WERI-Rb-1 (cell line): ENCODE measurements at places on chromosomes 1 and 21.

DNA sequence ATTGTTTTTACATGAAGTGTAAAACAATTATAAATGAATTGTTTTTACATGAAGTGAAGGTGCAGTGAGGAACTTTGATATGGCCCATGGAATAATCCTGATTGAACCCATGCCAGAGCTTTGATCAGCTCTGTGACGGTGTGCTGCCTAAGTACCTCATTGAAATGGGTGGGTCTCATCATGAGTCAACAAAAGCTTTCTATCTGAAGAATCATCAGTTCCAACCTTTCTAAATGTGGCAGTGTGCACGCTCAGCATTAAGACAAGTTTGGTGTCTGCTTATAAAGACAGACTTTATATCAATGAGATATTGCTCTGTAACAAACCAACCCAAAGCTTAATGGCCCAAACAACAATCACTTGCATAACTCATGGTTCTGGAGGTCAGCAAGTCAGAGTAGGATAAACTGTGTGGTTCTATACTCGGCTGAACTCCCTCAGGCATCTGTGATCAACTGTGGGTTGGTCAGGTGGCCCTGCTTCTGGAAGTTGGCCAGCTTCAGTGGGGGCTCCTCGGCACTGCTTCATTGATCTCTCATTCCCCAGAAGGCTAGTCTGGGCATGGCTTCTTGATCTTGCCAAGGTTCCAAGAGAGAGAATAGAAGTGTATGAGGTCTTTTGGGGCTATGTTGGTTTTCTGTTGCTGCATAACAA lies 258.0 kb downstream of the LTN1 start:
- DNase-seq = no peak

DNA sequence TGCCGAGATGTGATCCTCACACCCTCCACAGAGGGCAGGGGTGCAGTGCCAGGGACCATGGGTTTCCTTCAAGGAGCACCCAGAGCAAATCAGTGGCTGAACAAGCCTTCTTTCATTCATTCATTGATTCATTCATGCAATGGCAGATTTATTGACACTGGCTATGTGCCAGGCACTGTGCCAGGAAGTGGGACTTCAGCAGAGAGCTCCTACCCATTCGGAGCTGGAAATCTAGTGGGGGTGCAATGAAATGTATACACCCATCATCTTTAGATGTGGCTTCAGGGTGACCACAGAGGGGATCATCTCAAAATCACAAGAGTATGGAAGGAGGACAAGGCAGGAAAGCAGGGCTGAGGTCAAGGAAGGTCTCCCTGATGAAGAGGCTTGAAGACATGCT lies 18.9 kb downstream of the SLC6A9 start:
- no peak for DNase-seq

- DNase-seq = no peak
Observed at GRCh38 chr1:166876540-166876838, 425 bp upstream of the TADA1 start.

GRCh38 chr1:229643996-229644745 lies 18.1 kb downstream of the URB2 start:
- no peak for DNase-seq

GRCh38 chr1:205497351-205497750 lies 7.1 kb upstream of the CDK18 start:
- no peak for DNase-seq

DNA sequence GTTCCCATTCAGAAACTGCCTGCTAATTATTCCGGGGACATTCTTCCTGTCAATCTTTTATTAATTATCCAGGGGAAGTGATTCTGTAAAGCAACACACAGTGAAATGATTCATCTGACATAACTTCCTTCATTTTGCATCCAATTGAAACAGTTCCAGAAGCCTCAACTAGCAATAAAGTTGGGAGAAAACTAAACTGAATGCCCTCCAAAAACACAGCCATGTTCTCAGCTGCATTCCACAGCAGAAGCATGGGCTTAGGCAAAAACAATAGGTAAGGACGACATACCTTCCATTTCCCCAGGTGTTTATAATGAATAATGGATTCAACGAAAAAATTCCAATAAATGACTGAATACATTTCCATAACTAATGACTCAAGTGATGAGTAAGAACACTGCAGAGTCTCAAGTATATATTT lies 36.9 kb upstream of the TARBP1 start:
- no peak for DNase-seq

GRCh38 chr1:167935216-167936067 lies 1.0 kb upstream of the DCAF6 start:
- DNase-seq = peak; percentile 8

GRCh38 chr1:2474104-2474844 lies 1.8 kb upstream of the PLCH2 start:
- DNase-seq = peak; percentile 83

GRCh38 chr21:38246511-38246910 lies 10.3 kb upstream of the KCNJ15 start:
- DNase-seq = no peak

DNA sequence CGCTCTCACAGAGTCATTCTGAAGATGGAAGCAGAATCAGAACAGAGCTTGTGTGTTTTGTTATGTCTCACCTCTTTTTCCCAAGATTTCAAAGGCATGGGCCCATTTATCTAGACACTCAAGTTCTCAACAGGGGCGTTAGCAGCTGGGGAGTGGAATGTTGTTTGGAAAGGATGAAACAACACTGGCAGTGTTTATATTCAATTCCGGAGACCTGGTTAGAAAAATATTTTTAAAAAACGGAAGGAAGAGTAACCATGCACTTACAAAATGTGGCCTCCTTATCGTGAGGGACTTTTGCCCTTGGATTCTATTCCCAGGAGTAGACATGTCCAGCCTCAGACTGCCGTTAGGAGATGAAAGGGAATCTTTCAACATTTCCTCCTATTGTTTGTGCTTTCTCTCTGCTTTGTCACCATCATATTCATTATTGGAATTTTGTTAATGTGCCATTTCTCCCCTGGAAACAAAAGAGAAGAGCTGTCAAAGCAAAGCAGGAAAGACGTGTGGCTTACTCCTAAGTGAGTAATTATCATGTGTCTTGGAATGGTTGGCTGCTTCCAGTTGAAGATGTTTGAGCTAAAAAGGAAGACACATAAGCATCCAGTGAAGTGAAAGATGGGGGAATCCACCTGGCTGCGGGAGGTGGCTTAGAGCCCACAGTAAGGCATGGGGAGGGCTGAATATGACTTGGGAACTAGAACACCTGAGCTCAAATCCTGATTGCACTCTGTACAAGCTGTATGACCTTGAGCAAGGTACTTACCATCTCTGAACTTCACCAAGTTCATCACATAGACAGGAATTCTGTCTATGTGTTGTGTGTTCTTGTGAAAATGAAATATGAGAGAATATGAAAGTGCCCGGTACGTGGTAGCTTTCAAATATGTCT lies 71.7 kb upstream of the JUN start:
- no peak for DNase-seq

DNA sequence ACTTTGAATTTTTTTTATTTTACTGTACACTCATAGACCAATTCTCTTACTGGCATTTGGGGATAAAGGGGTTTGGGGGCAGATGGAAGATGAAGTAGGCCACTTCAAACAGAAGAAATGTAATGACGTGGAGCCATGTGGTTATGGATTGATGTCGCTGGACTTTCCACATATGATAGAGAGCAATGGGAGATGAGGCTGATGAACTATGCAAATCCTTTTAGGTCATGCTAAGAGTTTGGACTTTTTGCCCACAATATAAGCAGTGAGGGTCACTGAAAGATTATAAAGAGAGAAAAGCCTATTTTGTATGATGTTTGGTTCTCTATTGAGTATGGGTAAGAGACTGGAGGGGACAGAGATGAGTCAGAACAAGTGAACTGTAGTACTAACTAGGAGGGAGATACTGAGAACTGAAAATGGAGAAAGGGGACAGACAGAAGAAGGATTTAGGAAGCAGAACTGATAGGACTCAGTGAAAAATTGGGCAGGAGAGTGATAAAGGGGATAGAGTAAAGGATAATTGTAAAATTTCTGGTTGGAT lies 9.2 kb downstream of the C1orf21 start:
- no peak for DNase-seq

DNA sequence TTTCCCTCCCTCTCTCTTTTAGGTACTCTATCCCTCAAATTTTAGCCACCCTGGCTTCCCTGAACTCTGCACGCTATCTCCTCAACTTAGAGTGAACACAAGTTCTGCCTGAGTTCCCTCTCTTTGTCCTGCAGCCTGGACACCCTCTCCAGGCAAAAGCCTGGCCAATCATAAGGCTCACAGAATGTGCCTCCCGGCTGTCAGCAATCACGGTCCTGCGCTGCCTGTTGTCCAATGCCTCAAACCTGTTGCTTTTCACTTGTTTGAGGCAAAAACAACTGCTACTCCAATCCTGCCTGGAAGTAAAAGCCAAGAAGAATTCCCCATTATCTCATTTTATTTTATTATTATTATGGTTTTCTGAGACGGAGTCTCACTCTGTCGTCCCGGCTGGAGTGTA lies 66.1 kb downstream of the LGR6 start:
- peak; percentile 8 for DNase-seq

- no peak for DNase-seq
Observed at GRCh38 chr1:14986168-14986567, 167.4 kb upstream of the TMEM51 start.

DNA sequence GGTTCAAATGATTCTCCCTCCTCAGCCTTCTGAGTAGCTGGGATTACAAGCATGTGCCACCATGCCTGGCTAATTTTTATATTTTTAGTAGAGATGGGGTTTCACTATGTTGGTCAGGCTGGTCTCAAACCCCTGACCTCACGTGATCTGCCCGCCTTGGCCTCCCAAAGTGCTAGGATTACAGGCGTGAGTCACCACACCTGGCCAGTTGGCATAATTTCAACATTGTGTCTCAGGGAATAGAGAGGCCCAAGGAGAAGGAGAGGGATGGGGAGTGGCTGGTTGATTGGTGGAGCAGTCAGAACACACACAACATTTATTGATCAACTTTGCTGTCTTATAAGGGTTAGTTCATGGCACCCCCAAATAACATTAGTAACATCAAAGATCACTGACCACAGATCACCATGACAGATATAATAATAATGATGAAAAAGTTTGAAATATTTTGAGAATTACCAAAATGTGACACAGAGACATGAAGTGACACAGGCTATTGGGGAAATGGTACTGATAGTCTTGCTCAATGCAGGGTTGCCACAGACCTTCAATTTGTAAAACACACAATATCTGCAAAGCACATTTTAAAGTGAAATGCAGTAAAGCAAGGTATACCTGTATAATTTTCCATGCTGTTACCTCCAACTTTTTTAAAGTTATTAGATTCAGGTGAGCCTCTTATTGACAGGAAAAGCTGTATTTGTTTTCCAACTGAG lies 15.8 kb upstream of the CYB5R1 start:
- no peak for DNase-seq

GRCh38 chr1:160409486-160409885 lies 9.1 kb downstream of the VANGL2 start:
- DNase-seq = no peak

DNA sequence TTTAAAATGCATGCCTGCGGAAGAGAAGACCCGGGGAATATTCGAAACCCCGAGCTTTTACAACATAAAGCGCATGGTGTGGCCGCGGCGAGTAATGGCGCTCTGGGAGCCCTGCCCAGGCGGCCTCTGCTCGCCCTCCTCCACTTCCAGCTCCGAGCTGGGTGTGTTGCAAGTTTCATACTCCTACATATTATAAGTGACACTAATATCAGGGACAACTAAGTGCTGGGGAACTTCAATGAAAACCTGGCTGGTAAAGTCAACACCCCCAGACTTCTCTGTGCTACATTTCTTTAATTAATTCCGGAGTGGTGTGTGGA lies 11.8 kb downstream of the SIM2 start:
- no peak for DNase-seq

DNA sequence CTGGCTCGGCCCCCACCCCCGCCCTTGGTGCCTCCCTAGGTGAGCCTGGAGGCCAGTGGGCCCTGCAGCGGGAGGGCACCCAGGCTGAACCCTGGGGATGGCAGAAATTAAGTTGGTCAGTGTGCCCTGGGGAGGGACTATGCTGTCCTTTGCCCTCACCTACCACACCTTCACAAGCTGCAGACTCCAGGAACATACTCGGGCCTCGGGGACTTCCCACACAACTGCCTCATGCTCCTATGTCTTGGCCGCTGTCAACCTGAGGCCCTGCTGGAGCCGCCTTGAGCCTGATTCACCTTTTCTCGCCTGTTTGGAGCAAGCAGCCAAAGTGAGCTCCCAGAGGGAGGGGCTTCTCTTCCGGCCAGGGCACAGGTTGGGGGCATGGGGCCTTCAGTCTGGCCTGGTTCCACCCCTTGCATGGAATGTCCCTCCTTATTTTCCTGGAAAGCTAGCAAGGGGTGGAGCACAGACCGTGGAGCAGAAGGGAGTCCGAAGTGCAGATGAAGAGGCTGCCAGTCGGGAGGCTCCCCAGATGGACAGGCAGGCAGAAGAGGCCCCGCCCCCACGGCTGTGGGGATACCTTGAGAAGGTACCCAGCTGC lies 24.7 kb downstream of the KNCN start:
- DNase-seq = peak; percentile 86

- no peak for DNase-seq
Observed at GRCh38 chr1:55262822-55263221, 47.7 kb upstream of the USP24 start.

GRCh38 chr1:27934818-27935549 lies at the start of gene SMPDL3B:
SMPDL3B (plus strand) TSS chr1:27935000; CDS start chr1:27935184, 184 bp downstream.
- peak; percentile 79 for DNase-seq

DNA sequence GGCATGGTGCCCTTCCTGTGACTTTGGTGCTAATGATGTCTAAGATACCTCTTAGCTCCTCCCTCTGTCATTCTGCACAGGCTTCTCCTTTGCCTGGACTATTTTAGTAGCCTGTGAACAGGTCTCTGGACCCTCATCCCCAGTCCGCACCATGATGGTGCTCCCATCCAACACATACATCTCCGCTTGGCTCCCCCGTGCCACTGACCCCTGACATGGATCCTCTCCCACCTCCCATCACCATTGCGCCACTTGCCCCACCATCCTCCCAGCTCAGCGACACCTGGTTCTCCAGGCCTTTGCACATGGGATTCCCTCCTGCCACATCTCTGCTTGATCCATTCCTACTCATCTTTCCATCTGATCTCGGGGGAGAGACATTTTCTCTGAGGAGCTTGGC lies 33.9 kb downstream of the RUNX3 start:
- DNase-seq = no peak
